T follicular helper cell (primary cell): ENCODE measurements at places on chromosomes 4 and X.

DNA sequence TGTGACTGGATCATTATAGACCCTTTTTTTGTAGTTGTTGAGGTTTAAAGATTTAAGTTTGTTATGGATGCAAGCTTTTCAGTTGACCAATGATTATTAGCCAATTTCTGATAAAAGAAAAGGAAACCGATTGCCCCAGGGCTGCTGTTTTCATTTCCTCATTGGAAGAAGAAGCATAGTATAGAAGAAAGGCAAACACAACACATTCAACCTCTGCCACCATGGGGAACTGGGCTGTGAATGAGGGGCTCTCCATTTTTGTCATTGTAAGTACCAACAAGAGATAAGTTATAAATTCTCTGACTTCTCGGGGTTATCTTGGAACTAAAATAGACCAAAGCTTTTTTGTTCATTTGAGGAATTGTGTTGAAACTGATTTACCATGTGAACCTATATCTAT is at the start of gene CYBB:
Gene CYBB, plus strand, starts transcription at position 203 of the 400 bp plus-strand sequence. Its CDS starts 19 bp downstream, at position 222.
- no peak for DNase-seq

GRCh38 chr4:66193487-66193886 is 523.2 kb upstream of the EPHA5 start:
- no peak for DNase-seq

GRCh38 chr4:175297965-175298565 is 379.9 kb downstream of the ADAM29 start:
- DNase-seq: no peak

- DNase-seq: no peak
Measured at GRCh38 chr4:60400593-60400992, 799.5 kb upstream of the ADGRL3 start.

DNA sequence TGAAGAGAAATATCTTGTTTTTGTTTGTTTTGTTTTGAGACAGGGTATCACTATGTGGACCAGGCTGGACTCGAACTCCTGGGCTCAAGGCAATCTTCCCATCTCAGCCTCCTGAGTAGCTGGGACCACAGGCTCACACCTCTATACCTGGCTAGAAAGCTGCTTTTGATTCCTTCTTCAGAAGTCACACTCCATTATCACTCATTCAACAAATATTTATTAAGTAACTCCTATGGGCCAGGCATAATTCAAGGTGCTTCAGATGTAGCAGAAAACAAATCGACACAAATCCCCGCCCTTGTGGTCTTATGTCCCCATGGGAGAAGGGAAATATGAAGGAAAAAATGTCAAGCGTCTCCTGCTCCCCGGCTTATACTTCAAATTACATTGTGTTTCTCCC is 72.6 kb upstream of the DHX15 start:
- DNase-seq: no peak

DNA sequence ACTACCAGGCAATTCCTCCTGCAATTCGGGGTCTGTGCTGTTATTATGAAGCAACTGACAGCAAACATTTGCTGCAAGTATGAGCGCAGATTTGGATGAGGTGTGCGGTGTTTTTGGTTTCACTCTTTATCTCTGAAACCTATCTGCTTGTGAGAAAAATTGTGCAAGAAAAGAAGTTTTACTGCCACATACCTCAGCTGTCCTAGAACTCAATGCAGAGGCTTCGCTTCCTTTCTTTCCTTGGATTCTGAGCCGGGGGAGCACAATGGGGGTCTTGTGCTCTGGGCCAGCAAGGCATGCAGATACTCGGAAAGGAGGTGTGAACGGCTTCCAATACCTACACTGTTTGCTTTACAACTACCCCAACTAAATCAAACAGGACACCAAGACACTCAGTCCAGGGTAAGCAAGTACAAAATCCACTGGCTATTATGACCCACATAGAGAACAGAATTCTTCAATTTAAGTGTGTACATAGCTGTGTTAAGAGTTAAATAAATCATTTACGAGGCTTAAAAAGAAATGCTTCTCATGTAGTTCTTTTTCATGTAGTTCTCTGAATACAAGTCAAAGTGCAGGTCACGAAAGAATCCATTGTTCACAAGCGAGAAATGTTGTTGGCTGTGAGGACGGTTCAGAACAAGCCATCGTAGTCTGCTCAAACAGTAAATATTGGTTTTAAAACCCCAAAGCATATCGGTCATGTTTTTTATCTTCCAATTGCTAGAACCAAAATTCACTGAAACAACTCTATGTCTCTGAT is 1.1 kb downstream of the SORBS2 start:
- no peak for DNase-seq

DNA sequence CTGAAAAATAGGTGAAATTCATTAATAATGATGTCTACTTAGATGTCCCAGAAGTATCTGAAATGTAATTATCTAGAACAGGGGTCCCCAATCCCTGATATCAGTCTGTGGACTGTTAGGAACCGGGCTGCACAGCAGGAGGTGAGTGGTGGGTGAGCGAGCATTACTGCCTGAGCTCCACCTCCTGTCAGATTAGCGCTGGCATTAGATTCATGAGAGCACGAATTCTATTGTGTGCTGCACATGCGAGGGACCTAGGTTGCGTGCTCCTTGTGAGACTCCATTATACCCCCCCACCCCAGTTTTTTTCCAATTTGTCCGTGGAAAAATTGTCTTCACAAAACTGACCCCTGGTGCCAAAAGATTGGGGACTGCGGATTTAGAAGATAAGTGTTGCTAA is 458.8 kb downstream of the CCSER1 start:
- no peak for DNase-seq

DNA sequence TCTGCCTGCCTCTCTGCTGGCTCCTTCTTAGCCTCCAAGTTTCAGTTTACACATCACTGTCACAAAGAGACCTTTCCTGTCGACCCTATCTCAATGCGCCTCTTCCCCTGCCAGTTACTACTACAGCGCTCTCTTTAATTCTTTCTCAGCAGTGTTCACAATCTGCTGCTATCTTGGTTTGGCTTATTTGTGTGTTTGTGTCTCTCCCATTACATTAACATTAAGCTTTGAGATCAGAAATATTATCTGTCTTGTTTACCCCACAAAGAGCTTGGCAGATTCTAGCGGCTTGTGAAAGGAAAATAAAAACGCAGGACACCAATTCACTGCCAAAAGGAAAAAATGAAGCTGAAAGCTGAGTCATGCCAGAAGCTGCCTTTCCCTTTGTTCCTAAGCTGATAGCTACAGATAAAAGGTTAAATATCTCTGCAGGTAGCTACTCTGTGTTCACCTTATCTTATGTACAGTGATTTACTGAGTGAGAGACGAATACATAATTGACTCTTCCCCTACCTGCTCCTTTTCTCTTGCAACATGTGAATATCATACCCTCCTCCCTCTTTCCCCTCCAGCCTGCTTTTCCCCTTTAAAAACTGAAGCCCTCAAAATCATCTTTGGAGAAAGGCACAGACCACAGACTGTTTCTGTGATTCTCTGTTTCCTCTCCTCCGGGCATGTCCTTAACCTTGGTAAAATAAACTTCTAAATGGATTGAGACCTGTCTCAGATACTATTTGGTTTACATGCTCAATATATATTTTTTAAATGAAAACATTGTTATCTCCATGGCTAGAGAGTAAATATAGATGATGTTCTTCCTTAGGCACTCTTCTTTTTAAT is 19.3 kb upstream of the SLC9A7 start:
- DNase-seq: no peak
